Ureter (tissue), 1 donor: ENCODE measurements at places on chromosomes 3 and 15. TPM values are rescaled to one million over a fixed set of nuclear protein-coding genes. Genes with fewer than 3 reads are reported as not detected.

Gene RTP3
- not detected for total RNA-seq

Gene OSTN
- not detected for total RNA-seq

Gene PGBD4
- 1.5 TPM for total RNA-seq

Gene GXYLT2
- total RNA-seq, result 3.6 TPM

Gene CD80
- total RNA-seq, result 0.26 TPM

Gene MGA
- total RNA-seq, result 65.2 TPM

DNA sequence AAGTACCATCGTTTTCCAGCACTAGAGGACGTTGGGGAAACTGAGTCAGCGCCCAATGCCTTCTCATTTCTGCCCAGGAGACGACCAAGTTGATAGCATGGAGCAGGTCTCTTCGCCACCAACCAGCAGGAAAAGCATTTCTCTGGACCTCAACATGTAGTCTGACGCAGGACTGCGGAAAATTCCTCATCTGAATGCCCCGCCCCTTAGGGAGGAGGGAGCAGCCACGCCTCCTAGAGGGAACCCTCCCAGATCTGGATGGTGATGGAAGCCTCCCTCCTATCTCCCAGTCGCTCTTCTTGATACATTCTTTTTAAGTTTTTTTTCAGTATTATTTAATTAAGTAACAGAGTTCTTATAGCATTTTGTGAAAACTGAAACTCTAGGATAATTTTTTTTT, 17.4 kb upstream of the MINDY4B start:
- no peak for DNase-seq

DNA sequence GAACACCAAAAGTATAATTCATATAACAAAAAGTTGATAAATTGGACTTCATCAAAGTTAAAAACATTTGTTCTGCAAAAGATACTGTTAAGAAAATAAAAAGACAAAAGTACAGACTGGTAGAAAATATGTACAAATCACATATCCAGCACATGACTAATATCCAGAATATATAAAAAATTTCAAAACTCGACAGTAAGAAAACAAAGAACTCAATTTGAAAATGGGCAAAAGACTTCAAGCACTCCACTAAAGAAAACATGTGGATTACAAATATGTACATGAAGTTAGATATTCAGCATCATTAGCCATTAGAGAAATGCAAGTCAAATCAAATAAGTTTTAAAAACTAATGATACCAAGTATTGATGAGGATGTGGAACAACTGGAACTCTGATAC, 6.7 kb downstream of the GK5 start:
- no peak for DNase-seq

DNA sequence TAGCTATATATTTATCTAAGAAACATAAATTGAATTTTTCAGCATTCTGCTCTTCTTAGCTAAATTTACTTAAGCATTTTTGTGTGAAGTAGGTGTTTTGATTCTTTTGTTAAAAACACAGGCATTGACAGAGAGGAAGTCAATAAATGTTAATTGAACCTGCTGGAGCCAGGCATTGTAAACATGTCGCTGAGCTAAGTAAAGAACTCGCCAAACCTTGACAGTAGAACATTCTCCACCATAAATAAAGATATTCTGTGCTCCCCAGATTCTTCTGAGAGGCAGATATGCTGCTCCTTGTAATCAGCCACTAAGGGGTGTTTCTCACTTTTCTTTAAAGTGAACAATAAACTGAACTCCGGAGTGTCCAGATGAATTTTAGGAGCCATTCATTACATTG, 38.4 kb downstream of the SYNM start:
- no peak for DNase-seq

- no peak for DNase-seq
These were observed 64.8 kb upstream of the SATB1 start for GRCh38 chr3:18489939-18490338.

DNA sequence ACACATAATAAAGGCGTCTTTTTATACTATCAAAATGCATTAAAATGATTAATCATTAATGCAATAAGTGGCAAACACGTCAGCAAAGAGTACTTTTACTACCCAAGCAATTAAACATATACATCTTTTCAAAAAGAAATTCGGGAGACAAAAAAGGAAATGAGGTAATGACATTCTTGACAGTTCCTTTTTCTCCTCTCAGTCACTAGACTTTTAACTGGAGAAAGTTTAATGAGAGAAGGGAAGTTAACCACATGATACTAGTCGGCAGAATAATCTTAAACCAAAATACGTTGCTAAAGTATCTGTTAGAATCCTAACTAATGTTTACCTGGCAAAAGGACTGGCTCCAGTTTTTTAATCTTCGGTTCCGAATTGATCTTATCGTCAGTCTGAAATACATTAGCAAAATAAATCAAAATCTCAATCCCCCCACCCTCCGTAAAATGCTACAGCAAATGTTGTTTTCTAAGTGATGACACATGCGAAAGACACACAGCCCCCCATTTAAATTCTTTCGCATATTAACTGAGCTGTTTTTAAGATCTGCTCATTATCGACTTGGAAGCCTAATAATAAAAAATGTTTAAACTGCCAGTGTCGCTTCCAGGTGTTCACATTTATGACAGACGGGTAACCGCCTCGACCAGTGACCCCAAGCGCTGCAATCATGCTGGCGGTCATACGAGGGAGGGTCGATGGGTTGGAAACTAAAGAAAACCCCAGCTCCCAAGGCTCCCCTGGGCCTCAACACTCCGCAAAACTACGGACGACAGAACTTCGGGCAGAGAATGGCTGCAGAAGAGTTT, 778 bp downstream of the MTMR10 start:
- no peak for DNase-seq

GRCh38 chr3:171829841-171830517, 13.2 kb upstream of the TMEM212 start:
- DNase-seq, result peak; percentile 71

- no peak for DNase-seq
These were observed 14.3 kb downstream of the SLC28A1 start for GRCh38 chr15:84898761-84899160.

DNA sequence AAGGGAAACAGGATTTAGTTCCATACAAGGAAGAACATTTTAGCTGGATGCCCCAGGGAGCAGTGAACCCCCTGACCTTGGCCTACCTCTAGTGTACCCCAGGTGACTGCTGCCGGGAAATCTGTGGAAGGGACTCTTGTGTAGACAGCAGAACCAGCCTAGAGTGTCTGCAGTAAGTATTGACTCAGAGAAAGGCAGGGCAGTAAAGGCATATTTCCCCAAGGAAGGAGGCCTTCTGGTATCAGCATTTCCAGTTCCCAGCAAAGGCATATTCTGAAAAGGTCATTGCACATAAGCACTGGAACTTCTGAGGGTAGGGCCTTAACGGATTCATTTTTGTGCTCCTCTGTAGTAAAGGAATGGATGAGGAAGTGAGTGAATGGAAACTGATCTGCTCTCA, 246.2 kb downstream of the FAM43A start:
- peak; percentile 13 for DNase-seq

DNA sequence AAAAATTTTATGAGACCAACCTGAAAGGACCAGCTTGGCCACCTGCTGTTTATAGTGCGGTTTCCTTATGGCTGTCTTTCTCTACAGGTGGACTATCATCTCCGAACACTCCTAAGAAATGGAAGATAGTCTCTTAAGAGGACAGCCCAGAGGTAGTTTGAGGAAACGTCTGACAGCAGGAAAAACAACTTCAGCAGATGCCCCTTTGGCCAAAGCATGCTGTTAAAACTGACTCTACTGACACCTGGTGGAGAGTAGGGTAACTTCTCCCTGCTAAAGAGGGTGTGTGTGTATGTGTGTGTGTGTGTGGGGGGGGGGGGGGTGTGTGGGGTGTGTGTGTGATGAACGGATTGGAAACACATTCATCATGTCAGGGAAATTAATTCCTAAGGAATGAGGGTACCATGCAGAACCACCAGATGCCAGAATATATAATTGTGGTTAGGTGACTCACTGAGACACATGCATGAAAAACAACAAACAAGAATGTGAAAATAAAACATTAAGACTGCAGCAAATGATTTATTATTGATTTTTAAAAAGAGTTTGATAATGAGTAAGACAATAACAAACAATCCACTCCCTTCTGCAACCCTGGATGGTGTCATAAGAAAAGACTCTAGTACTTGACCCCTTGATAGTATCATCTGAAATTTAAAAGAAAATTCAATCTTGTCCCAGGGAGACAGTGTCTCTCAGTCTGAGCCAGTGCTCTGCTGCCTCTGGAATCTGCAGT, 256.5 kb downstream of the THRB start:
- DNase-seq, result peak; percentile 67

GRCh38 chr15:35123743-35124142, 38.6 kb upstream of the NANOGP8 start:
- DNase-seq, result no peak

DNA sequence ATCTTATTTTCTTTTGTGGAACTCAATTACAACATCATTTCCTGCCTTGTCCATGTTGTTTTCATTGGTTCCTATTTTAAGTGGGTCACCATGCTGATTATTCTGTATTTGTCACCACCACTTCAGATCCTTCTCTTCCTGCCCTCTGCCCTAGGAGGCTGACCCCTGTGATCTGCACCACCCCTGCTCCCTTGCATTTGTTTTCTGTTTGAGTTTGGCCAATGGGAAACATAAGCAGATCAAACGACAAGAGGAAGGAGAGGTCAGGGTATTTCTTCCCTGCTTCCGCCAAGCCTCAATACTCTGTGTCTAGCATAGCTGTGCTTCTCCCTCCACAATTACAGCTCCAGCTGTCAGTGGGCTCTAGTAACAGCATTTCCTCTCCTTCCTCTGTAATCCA, 71.6 kb downstream of the IMPG2 start:
- DNase-seq, result no peak

GRCh38 chr3:40920041-40920440, 279.3 kb upstream of the CTNNB1 start:
- DNase-seq, result no peak

- no peak for DNase-seq
These were observed 10.7 kb upstream of the CSTA start for GRCh38 chr3:122314228-122314876.
